ENCODE measurements at places on chromosomes 7 and 10.
A peak's percentile ranks its signal among the peaks of the same experiment; 100 is the strongest.

DNA sequence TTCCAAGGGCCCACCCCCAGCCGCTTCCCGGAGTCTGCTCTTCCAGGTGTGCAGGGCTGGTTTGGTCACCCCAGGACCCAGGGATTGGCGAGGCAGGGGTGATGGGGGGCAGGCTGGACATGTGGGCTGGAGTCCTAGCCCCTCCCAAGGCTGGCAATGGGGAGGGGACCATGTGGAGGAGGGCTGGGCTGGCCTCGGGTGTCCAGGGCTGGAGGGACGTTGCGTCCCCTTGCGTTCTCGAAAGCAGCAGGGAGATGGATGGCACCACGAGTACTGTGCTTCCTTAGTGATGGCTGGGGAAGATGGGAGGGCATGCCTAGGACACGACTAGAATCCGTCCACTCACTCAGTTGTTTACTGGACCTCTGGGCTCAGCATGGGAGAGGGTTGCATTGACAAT lies 532.5 kb upstream of the FOXK1 start:
- DNase-seq, result no peak

DNA sequence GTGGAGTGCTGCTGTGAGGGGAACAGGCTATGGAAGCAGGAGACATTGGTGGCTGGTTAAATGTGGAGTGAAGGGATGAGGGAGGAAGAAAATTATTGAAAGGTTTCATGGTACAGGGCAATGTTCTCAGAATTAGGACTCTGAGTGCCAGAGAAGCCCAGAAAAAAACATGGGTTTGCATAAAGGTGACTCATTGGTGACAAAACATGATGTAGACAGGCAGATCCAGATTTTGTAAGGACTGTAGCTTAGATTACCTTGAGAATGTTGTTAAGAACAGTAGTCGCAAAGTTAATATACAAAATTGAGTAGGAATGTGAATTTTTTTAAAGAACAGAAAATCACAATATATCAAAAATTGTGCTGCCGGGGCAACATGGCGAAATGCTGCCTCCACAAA lies 134.9 kb upstream of the ZNF438 start:
- DNase-seq, result no peak

- DNase-seq, result no peak
These were observed 107.3 kb downstream of the LRRN3 start for GRCh38 chr7:111198255-111198654.

DNA sequence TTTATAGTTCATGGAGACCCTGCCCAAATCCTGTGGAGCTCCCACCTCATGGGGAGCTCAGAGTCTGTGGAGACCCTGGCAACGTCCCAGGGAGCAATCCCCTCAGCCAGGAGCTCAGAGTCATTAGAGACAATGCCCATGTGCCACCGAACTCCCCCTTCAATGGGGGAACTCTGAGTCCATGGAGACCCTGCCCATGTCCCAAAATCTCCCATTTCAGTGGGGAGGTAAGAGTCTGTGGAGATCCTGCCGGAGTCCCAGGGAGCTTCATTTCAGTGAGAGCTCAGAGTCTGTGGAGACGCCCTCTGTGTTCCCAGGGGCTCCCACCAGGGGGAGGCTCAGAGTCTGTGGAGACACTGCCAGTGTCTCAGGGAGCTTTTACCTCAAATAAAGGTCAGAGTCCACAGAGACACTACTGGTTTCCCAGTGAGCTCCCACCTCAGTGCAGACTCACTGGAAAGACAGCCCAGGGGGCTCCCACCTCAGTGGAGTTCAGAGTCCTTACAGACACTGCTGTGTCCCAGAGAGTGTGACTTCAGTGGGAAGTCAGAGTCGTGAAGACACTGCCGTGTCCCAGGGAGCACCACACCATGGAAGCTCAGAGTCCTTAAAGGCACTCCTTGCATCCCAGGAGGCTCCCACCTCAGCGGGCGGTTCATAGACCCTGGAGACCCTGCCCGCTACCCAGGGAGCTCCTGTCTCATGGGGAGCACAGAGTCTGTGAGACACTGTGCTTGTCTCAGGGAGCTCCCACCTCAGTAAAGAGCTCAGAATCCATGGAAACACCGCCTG lies 5.0 kb downstream of the MYO1G start:
- no peak for DNase-seq

- DNase-seq, result no peak
These were observed 86.8 kb upstream of the NAMPT start for GRCh38 chr7:106371629-106372028.

GRCh38 chr10:116665541-116666125 lies 44.9 kb downstream of the PNLIPRP2 start:
- DNase-seq, result no peak

DNA sequence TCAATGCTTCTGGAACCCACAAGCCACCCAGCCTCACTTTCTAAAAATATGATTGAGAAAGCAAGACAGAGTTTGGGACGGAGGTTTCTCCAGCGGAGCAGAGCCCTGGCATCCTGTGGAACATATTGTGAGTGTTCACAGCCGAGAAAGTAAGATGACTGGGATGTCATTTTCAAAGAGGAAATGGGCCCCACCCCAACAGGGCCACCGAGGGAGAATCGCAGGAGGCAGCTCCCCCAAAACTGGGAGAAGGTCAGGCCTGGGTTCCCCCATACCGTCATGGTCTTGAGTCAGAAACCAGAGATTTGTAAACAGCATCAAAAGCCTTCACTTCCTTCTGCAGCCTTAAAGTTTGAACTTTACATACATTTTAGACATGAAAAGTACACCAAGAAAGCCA lies 560.0 kb downstream of the PTPRN2 start:
- DNase-seq, result no peak

GRCh38 chr7:42236976-42237810 lies at the start of gene GLI3:
TSS of gene GLI3 (minus strand) at chr7:42237209. CDS start at chr7:42223253, 13,956 bp downstream.
- peak; percentile 9 for DNase-seq

DNA sequence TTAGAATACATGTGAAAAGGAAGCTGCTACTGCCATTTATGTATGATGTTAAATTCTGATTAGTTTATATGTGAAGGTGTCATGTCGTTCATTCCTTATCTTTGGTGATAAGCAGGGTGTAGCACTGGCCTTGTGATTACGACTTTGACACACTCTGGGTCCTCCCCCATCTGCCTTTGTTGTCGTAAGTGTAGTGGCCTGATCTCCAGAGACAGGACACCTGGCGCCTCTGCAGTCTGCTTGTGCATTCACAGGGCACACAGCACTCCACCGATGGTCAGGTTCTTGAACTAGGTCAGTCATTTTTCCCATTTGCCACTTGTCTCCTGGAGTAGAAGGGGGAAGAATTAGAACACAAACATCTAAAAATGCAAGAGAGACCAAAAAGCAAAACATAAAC lies 186.0 kb downstream of the PRKCQ start:
- no peak for DNase-seq

DNA sequence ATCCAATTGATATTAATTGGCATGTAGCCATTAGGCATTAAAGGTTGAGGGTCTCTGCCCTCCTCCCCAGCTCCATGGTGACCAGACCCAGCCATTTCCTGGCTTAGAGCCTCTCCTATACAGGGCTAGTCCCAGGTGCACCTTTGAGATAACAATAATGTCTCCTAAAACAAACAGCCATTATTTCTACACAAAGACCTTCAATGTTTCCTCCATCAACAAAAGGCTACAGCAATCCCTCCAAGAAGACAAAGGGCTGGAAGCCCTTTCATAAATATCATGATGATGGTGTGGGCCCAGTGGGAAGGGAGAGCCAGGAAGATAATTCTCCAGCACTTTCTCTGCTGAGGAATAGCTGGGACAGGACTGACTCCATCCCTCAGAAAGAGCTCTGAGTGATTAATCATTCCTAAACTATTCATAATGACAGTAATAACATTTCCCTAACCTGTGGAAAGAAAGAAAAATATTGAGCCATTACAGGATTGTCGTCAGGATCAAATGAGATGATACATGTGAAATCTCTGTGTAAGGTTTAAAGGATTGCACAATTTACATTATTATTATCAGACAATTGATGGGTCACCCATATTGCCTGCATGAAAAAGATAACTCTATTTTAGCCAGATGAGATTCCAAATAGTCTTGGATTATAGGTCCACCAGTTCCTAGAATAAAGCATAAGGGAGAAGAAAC lies 10.2 kb downstream of the PKD2L1 start:
- no peak for DNase-seq

DNA sequence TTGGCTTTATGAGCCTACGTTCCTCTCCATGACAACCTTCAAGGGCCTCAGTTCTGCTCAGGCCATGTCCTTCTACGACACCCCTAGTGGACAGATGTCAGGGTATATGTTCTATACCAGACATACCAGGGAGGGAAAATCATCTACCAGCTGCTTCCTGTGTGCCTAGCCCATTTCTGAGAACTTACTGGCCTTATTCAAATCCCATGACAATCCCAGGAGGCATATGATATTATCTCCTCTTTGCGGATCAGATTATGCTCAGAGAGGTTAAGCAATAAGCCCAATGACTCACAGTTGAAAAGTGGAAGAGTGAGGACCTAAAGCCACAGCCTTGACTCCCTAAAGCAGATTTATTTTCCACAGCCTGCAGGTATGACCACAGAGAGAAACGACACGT lies 139.3 kb downstream of the GLI3 start:
- no peak for DNase-seq

DNA sequence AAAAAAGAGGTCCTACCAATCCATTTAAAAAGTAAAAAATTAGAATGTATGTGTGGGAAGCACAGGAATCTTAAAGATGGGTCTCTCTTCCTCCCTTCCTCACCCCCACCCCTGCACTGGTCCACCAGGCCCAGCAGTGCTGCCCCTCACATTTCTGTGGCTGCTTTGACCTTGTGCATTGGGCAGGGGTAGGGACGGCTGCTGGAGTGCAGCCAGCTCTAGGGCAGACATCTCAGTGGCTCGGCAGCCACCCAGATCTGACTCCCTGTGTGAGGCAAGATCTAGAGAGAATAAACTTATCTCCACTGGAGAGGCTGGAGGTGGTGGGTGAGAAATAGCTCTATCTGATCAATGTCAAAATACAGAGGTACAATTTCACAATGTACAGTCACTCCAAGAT lies 6.7 kb downstream of the FAM180A start:
- DNase-seq, result no peak

DNA sequence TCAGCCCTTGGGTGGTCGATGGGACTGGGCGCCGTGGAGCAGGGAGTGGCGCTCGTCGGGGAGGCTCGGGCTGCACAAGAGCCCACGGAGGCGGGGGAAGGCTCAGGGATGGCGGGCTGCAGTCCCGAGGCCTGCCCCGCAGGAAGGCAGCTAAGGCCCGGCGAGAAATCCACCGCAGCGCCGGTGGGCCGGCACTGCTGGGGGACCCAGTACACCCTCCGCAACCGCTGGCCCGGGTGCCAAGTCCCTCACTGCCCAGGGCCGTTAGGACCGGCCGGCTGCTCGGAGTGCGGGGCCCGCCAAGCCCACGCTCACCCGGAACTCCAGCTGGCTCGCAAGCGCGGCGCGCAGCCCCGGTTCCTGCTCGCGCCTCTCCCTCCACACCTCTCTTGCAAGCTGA lies 138.4 kb downstream of the BAMBI start:
- DNase-seq, result no peak

DNA sequence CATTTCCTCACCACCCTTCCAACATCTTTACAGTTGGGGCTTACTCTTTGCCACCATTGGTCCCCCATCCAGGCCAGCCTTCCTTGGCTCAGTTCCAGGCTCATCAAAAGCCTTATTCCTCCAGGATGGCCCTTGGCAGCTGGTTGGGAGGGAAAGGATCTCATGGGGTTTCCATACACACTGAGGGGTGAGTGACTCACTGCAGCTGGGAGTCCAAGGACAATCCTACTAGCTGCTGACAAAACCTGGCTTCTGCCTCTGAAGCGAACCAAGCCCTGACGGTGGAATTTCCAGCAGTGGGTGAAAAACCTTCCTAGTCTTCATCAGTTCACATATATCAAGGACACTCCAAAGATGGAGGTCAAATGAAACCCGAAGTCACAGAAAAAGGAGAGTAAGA lies 22.9 kb downstream of the CRHR2 start:
- no peak for DNase-seq

DNA sequence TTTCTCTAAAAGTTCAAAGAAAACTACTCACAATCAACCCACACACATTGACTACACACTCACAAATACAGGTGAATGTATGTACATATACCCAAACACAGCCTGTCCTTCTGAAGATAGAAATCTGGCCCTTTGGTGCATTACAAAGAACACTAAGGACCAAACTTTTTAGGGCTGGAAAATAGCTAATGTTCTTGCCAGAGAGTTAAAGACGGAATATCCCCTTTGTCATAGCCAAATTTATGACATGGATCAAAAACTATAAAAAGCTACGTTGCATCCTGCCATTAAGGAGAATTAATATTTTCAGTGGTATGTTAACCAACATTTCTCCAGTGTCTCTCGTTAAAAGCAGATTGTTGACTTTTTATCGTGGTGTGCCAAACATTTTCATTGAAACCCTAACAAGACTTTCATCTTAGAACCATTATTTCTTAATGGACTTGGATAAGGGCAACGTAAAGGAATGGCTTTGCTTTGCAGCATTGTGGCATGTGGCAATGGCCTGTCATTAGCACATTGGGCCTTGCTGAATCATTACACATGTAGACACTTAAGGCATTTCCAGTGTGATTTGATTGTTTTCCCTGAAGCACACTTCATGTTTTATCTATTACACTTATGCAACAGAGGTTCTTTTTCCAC lies 150.9 kb upstream of the MEOX2 start:
- no peak for DNase-seq

- peak; percentile 76 for DNase-seq
These were observed 92.0 kb upstream of the MKLN1 start for GRCh38 chr7:131235489-131236317.

DNA sequence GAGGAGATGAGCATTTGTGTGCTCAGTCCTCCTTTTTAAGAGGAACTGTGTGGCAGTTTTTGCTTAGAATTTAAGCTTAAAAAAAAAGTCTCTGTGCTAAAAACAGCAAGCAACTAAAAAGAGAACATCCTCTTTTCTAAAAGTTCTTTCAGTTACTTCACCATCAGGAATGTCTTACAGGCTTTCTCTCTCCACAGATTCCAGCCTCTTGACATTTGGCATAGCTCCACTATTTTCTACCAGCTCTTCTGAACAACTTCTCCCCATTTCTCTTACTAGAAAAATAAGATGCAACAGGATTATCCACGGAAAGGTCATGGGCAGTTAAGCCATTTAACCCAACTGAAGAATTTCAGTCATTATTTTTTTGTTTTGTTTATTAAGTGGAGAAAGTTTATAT lies 13.2 kb downstream of the PCLO start:
- no peak for DNase-seq

- DNase-seq, result no peak
These were observed 46.6 kb upstream of the IGFBP3 start for GRCh38 chr7:45967591-45968157.

GRCh38 chr7:26200038-26200443 lies 505 bp downstream of the HNRNPA2B1 start:
- DNase-seq, result peak; percentile 66

GRCh38 chr10:69780077-69780476 lies 21.6 kb upstream of the COL13A1 start:
- no peak for DNase-seq

DNA sequence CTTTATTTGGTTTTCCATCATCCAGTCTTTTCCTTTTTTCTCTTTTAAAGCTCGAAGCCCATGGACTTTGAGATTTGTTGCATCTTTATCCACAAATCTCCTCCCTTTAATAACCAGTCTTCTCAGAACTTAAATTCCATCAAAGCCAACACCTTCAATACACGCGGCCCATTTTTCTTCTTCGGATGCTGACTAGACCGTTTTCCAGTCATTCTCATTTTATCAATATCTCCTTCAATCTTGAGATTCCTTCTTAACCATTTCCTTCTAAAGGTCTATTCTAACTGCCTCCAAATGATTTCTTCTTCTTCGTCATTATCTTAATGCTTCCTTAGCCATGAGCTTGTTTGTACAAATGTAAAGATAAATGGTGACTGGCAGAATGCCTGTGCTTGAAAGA lies 173.5 kb downstream of the BAMBI start:
- DNase-seq, result no peak
